Ecto neural progenitor cell (in vitro differentiated cells): ENCODE measurements at places on chromosomes 5 and 9.

GRCh38 chr9:61671276-61671973 lies 481.6 kb downstream of the SPATA31A7 start:
- DNase-seq: no peak

DNA sequence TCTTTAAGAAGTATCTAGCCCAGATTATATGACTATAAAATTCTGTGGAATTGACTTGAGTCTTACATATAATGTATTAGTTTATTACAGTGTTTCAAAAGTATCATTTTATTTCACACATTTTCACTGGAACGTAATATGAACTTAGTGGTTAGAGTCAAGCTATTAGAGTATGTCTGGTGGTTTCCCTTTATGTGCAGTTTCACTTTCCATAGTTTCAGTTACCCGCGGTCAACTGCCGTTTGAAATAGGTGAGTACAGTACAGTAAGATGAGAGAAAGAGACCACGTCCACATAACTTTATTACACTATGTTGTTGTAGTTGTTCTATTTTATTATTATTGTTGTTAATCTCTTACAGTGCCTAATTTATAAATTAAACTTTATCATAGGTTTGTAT lies 50.5 kb downstream of the COMMD10 start:
- no peak for DNase-seq

DNA sequence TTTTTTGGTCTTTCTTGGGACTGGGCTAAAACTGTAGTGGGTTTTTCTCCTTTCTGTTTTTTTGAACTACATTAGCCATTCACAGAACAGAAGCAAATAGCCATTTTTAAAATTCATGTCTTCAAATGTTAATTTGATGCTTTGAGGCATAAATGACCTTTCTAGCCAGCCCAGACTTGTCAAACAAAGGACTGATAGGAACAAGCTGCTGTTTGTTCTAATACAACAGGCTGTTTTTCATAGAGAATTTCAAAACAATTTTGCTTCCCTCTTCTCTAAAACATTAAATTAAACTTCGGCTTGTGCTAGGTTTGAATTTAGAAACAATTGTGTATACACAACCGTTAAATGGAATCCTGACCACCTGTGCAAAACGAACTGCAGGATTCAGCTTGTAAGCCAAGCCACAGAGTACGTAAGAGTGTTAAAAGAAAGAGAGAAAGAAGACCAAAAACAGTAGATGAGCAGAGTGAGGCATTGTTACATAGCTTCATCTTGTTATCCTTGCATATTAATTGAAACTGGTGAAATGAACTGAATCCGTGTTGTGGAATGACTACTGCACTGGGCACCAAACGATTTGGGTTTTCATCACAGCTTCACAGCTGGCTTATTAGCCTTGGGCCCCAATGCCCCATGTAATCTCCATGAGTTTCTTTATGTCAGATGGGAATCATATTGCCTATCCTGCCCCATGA lies 100.0 kb downstream of the ZSWIM6 start:
- no peak for DNase-seq

GRCh38 chr9:23630488-23630887 lies 195.6 kb downstream of the ELAVL2 start:
- no peak for DNase-seq

- no peak for DNase-seq
These were observed 31.5 kb downstream of the HRH2 start for GRCh38 chr5:175689147-175689991.

DNA sequence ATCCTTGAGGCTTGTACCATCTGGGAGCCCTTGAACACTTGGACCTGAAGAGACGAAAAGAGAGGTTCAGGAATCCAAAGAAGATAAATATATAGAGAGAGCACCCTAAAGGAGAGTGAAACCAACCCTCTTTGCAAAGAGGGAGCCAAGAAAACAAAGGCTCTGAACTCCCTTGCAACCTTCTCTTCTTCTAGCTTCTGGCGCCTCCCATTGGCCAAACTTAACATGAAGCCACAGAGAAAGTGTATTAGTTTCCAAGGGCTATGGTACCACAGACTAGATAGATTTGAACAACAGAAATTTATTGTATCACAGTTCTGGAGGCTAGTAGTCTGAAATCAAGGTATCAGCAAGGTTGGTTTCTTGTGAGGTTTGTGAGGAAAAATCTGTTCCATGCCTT lies 175.1 kb downstream of the HCN1 start:
- peak; percentile 55 for DNase-seq

DNA sequence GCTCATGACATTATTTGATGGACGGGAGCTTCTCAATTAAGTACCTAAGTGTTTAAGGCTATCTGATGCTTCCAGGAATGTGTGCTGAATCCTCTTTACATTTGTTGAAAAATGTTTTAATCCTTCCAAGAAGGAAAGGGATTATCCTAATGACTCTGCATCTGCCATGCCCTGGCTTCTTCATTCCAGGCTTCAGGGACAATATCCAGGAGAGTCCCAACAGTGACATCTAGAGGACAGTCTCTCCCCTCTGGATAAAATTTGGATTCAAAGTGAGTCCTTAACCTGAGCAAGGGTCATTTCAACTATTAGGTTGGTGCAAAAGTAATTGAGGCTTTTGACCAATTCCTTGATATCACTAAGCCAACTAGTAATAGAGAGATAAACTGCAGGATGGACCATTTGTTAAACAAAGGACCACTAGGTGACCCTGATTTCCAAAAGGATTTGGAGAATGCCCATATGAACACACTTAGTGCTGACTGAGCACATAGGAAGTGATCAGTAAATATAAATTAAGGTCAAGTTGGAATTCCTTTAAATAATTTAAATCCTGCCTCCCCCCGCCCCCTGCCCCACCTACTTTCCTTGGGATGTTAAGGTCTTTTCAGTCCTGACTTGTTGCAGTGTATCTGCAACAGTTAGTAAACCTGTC lies 19.1 kb downstream of the TNFSF8 start:
- DNase-seq: no peak

- no peak for DNase-seq
These were observed 287.6 kb upstream of the ADRA1B start for GRCh38 chr5:159628703-159629102.

DNA sequence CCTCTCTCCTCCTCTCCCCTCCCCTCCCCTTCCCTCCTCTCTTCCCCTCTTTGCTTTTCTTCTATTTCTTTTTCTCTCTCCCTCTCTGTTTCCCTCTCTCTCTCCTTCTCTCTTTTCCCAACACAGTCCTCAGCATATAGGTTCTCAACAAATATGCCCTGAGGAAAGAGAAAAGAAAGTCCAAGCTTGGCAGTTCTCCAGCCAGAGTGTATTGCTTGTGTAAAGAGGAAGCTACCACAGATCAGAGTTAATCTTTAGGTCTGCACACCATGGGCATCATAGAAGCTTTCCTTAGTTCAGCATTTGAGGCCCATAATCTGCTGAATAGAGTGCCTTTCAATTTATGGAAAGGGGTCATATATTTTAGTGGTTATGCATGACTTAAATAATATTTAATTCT lies 382.8 kb upstream of the WWC1 start:
- DNase-seq: no peak

DNA sequence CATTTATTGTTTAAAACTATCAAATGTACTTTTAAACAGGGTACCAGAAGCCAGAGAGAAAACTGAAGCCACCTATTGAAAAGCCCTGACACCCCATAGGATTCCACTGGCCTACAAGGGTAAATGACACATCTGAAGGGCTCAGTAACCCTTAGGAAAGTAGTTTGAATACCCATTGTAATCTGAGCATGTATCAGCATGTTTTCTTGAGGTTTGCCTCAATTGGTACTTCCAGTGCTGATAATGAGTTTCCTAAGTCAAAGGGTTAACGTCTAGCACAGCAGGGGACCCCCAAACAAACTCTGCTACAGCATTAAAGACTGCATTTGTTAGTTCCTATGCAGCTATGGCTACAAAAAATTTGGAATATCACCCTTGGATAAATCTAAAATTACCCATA lies 657.1 kb downstream of the NR2F1-AS1 start:
- DNase-seq: no peak

DNA sequence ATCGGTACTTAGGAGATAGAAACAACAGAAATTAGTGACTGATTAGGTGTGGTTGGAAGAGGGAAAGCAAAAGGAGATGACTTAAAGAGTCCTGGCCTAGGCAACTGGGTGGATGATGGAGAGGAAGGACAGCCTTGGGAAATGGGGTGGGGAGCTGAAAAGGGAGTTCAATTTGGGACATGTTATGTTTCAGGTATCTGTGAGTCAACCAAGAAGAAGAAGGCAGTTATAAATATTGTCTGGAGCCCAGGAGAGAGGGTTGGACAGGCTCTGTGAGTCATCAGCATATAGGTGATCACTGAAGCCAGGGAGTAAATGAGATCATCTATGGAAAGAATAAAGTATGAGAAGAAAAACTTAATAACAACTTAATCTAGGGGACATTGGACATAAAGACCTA lies 357.7 kb downstream of the NPR3 start:
- DNase-seq: no peak

DNA sequence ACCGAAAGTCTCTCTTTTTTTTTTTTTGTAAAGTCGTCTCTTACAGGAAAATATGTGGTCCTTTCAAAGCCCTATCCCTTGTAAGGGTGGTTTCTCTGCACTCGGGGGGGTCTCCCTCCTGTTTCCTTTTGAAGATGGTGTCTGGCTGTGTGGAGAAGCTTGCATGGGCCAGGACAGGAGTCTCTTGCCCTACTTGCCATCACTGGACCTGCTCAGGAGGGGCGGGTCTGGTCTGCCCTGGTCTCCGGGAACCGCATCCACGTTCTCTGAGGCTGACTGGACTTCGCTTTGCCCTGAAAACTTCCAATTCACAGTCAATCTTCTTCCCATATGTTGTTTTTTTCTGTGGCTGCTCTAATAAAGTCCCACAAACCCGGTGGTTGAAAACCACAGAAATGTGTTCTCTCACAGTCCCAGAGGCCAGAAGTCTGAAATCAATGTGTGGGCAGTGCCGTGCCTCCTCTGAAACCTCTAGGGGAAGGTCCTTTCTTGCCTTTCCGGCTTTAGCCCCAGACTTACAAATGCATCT lies 92.9 kb upstream of the IER5L start:
- no peak for DNase-seq

DNA sequence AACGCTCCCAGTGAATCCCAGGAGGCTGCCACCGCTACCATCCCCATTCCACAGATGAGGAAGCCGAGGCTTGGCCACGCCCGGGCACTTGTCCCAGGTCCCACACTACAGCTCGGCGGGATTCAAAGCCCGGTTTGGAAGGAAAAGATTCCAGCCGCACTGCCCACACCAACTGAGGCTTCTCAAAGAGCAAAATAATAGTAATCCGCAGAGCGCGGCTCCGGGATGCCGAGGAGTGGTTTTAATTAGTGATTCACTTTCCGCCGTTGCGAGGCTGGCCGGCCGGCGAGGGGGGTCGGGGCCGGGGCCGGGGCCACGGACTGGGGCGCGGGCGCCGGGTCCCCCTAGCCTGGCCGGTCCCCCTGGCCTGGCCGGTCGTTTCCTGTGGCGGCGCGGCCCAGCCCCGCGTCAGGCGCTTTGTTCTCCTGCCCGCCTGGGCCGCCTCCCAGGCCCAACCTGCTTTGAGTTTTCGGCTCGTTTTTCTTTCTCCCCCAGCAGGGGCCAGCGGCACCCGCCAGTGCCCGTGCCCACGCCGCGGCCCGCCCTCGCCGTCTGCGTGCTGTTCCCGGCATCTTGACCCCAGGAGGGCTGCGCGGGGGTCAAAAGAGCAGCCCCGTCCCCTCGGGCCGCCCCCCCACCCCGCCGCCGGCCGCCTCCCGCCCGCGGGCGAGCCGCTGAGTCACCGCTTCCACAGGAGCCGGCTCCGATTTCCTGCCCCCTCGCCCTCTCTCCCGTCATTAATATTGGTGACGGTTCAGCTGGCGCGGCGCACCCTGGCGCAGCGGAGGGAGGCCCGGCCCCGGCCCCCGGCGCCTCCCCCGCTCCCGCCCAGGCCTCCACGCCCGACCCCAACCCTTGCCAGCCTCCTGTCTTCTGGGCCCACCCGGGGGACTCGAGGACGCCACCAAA lies 31.2 kb downstream of the FGF18 start:
- peak; percentile 78 for DNase-seq

- no peak for DNase-seq
These were observed 115.9 kb upstream of the PHYKPL start for GRCh38 chr5:178348356-178349074.

- peak; percentile 46 for DNase-seq
These were observed 11.9 kb downstream of the LPCAT1 start for GRCh38 chr5:1511651-1512540.

GRCh38 chr9:38227061-38227540 lies 158.1 kb upstream of the SHB start:
- peak; percentile 69 for DNase-seq

DNA sequence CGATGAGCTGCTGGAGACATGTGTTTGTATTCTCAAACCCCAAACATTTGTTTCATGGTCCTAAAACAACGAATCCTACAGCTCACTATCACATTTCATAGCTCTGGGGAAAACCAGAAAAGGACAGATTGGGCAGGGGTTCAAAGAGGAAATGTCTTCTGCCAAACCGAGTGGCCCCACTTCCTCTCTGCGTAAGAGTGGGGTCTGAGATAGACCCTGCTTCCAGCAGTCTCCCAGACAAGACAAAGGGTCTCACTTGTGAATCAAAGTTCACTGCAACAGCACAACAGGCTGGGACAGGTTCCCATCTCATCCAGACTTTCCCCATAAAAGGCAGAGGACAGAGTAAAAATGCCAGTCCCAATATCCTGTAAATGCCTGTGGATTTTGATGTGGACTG lies 276.2 kb upstream of the SLC24A2 start:
- DNase-seq: no peak
